Vagina (tissue), 2 donors: ENCODE measurements at places on chromosomes 2 and 18. TPM values are rescaled to one million over a fixed set of nuclear protein-coding genes. Genes with fewer than 3 reads are reported as not detected.

Gene ARHGAP25
- total RNA-seq: 9.6 TPM

Gene CCDC121
- 2.5 TPM for total RNA-seq

Gene ASAP2
- total RNA-seq: 36.3 TPM

Gene PLA2R1
- 24.3 TPM for total RNA-seq

Gene LYPD6
- total RNA-seq: 0.25 TPM

Gene AAK1
- 48.6 TPM for total RNA-seq

Gene TRPM8
- total RNA-seq: not detected

Gene APLF
- 18.7 TPM for total RNA-seq

Gene FSIP2
- 1.2 TPM for total RNA-seq

Gene ANKRD30BL
- total RNA-seq: 1.2 TPM

Gene GPR39
- total RNA-seq: not detected

Gene SLC35G4
- total RNA-seq: not detected

Gene IL36RN
- 0.25 TPM for total RNA-seq

Gene KCNK3
- total RNA-seq: 10.6 TPM

Gene KCNE4
- 4.9 TPM for total RNA-seq

Gene CSRNP3
- 2.7 TPM for total RNA-seq

Gene TRIM54
- 2.5 TPM for total RNA-seq

Gene CNGA3
- total RNA-seq: not detected

Gene ARID5A
- total RNA-seq: 34.1 TPM

Gene C2orf15
- not detected for total RNA-seq

Gene REG1B
- not detected for total RNA-seq

Gene CFC1
- total RNA-seq: not detected

Gene UGP2
- 78.6 TPM for total RNA-seq

Gene TMEM17
- 0.98 TPM for total RNA-seq

Gene RAPGEF4
- 18.4 TPM for total RNA-seq

Gene FBXO48
- 1.2 TPM for total RNA-seq

Gene SPHKAP
- 1.2 TPM for total RNA-seq

Gene TWIST2
- 214 TPM for total RNA-seq

Gene FOSL2
- total RNA-seq: 213 TPM

Gene FAM228B
- 16.5 TPM for total RNA-seq

Gene CYRIA
- 12.5 TPM for total RNA-seq

Gene IL18R1
- 4.9 TPM for total RNA-seq

Gene C2orf92
- total RNA-seq: 11.0 TPM

Gene CD8A
- 6.9 TPM for total RNA-seq

Gene BOLL
- not detected for total RNA-seq

Gene ASB18
- not detected for total RNA-seq

Gene HAAO
- total RNA-seq: 5.9 TPM

Gene FAM124B
- 1.7 TPM for total RNA-seq

Gene CAPN14
- total RNA-seq: 4.7 TPM

Gene ATL2
- 156 TPM for total RNA-seq

Gene TGFA
- 27.7 TPM for total RNA-seq

Gene SOWAHC
- 25.5 TPM for total RNA-seq

Gene KCTD1
- total RNA-seq: 46.9 TPM

Gene PCARE
- not detected for total RNA-seq

Gene MYOM1
- 1.2 TPM for total RNA-seq

Gene POMC
- total RNA-seq: 2.5 TPM

Gene METTL4
- 11.5 TPM for total RNA-seq

Gene NMUR1
- total RNA-seq: not detected

Gene ZNF142
- 22.8 TPM for total RNA-seq

Gene CGREF1
- total RNA-seq: 2.2 TPM

Gene PPIG
- total RNA-seq: 48.1 TPM

Gene KIAA2012
- not detected for total RNA-seq

Gene MDH1B
- 0.49 TPM for total RNA-seq

Gene GPR55
- total RNA-seq: 2.7 TPM

Gene ANKRD44
- 46.4 TPM for total RNA-seq

Gene CFAP65
- total RNA-seq: not detected

Gene CCBE1
- 2.9 TPM for total RNA-seq

Gene KIF5C
- 13.3 TPM for total RNA-seq

Gene COBLL1
- 79.6 TPM for total RNA-seq
